SJCRH30 (cell line): ENCODE measurements at places on chromosomes 6 and 20.

GRCh38 chr20:10180651-10181235, 37.9 kb upstream of the SNAP25 start:
- no peak for DNase-seq
- no peaks in the 10 kb centered on the region for H3K36me3 ChIP-seq
- H3K27me3 ChIP-seq = no peaks in the 10 kb centered on the region
- H3K4me1 ChIP-seq = no peaks in the 10 kb centered on the region
- H3K27ac ChIP-seq = no peak overlapping the region
- no peak overlapping the region for H3K4me3 ChIP-seq

DNA sequence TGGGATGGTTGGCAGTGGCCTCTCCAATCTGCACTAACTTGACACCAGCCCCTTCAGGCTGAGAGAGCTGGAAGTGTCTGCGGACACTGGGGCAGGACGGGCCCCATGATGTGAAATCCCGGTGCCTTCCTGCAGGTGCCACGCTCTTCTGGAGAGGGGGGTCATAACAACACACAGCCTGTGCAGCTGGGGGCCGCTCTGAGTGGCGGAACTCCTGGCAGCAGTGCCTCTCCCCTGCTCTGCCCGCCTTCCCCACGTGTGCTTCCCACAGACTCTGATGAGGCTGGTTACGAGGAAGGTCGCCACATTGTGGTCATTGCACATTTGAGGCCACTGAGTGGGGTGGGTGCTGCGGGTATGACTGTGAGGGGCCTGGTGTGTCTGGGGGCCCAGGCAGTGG, 145.2 kb downstream of the DTNBP1 start:
- no peak for DNase-seq
- no peaks in the 10 kb centered on the region for H3K27me3 ChIP-seq
- no peak overlapping the region for H3K4me3 ChIP-seq
- no peaks in the 10 kb centered on the region for H3K4me1 ChIP-seq

DNA sequence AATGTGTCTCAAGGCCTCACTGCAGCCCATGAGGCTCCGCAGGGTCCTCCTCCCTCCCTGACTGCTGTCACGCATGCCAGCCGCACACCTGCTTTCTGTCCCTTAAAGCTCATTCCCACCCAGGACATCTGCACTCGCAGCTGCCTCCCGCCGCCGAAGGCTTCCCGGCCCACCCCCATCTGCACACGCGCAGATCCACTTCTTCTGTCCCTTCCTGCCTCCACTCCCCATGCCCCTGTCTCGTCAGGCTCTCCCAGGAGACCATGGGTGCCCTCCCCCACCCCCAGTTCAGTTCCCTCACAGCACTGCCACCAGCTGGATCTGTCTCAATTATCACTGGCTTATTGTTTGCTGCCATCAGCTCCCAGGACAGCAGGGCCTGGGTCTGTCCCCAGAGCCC, 63.0 kb downstream of the RIPOR3 start:
- no peaks in the 10 kb centered on the region for H3K36me3 ChIP-seq
- H3K4me1 ChIP-seq = peaks cover 19% of the 10 kb centered on the region
- peak; percentile 46 for DNase-seq
- no peak overlapping the region for H3K4me3 ChIP-seq
- H3K27ac ChIP-seq = no peak overlapping the region
- peaks cover 25% of the 10 kb centered on the region for H3K27me3 ChIP-seq

GRCh38 chr20:50330504-50331313, 140.1 kb downstream of the CEBPB start:
- H3K27me3 ChIP-seq = no peaks in the 10 kb centered on the region; the same call in 1 of the 2 replicates
- no peaks in the 10 kb centered on the region for H3K36me3 ChIP-seq
- no peak overlapping the region for H3K27ac ChIP-seq
- peaks cover 22% of the 10 kb centered on the region for H3K4me1 ChIP-seq
- no peak overlapping the region for H3K4me3 ChIP-seq
- no peak for DNase-seq

- DNase-seq = no peak
- H3K27me3 ChIP-seq = no peaks in the 10 kb centered on the region
- no peaks in the 10 kb centered on the region for H3K36me3 ChIP-seq
These were observed 161.1 kb downstream of the SLC35B3 start for GRCh38 chr6:8274226-8274625.
